Stimulated activated CD4-positive, alpha-beta T cell treated with anti-CD3 and anti-CD28 coated beads, Interleukin-1b, Interleukin-23, amount 100 ng/mL, for 1 hour (primary cell): ENCODE measurements at places on chromosomes 4 and X.

- no peak for DNase-seq
Observed at GRCh38 chr4:72886602-72887001, 182.9 kb downstream of the COX18 start.

GRCh38 chrX:120504569-120504968, 35.5 kb upstream of the LAMP2 start:
- DNase-seq: no peak

DNA sequence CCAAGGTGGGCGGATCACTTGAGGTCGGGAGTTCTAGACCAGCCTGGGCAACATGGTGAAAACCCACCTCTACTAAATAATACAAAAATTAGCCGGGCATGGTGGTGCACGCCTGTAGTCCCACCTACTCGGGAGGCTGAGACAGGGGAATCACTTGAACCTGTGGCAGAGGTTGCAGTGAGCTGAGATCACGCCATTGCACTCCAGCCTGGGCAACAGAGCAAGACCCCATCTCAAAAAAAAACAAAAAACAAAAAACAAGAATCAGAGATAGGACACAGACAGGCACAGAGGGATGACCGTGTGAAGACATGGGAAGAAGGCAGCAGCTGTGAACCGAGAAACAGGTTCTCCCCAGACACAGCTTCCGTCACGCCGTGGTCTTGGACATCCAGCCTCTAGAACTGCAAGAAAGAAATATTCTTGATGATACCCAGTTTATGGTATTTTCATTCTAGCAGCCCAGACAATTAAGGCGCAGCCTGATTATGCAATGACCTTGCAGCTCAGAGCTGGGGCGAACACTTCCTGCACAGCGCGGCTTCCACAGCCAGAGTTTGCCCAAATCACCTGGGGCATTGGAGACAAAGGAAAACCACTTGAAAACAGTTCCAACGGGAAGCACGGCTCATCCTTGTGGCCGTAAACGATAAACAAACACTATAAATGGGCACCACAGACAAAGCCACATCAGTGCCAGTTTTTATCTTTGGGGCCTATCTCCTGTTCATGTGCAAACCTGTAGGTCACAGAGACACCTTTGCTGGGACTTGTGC, 4.2 kb upstream of the ARSD start:
- no peak for DNase-seq

GRCh38 chr4:161655148-161655547, 508.7 kb downstream of the FSTL5 start:
- DNase-seq: no peak

- DNase-seq: no peak
Observed at GRCh38 chr4:132770776-132771175, 378.3 kb upstream of the PCDH10 start.

DNA sequence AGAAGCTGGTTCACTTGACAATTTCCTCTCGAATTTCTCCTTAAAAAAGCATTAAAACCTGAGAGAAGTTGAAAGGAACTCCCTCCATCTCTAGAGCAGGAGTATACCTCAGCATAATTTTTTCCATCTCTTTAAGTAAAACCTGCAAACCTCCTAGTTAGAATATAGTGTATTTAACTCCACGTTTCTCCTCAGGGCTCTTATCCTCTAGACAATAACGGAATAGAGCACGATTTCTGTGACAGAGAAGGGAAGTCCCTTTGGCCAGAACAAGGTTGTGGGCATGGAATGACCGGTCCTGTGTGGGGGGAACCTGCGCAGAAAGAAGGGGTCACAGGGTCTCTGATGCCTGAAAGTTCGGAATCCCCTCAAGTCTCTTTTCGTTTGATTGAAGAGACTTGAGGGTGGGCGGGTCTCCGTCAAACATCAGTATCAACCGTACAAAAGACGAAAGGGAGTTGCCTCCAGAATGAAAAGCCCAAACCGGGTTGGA, 697 bp downstream of the ZNF280C start:
- DNase-seq: no peak

GRCh38 chr4:119897260-119897659, 169.4 kb downstream of the MAD2L1 start:
- no peak for DNase-seq

GRCh38 chr4:109511414-109511813, 48.6 kb upstream of the MCUB start:
- DNase-seq: no peak

GRCh38 chr4:40737879-40738278, 11.9 kb upstream of the NSUN7 start:
- DNase-seq: no peak

GRCh38 chr4:26206999-26207398, 113.8 kb upstream of the RBPJ start:
- DNase-seq: no peak

GRCh38 chr4:186604124-186604807, 48.9 kb upstream of the MTNR1A start:
- DNase-seq: no peak

- no peak for DNase-seq
Observed at GRCh38 chr4:37715889-37716402, 29.8 kb upstream of the RELL1 start.

GRCh38 chr4:3471886-3472285, 8.8 kb downstream of the DOK7 start:
- no peak for DNase-seq

GRCh38 chrX:3415011-3415410, 68.6 kb upstream of the MXRA5 start:
- no peak for DNase-seq

DNA sequence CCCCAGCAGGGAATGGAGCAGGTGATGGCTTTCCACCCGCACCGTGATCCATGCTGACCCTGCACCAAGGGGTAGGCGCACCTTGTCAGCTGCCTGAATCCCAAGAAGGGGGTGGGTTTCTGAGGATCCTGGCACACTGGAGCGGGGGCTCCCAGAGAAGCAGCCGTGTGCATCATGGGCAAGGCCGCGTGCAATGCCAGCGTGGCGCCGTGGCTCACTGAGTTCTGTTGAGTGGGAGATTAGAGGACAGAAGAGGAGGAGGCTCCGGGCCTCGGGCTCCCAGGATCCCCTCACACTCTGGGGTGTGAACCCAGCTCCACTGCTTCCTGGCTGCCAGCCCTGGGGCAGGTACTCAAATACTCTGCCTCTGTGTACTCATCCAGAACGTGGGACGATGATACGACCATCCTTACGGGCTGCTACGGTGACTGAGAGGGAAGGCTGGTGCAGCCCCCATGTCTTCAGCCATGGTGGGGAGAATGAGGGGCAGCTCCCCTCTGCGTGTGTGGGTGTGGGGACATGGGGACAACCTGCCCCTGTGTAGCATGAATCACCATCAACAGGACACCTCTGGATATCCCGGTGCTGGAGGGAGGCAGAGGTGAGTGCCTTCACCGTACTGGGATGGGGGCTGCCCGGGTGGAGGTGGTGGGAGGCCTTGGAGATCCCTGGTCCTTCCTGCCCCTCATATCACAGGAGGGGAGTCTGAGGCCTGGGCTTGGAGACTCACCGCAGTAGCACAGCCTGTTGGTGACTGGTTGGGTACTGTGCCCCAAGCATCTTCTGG, 52.6 kb downstream of the CPZ start:
- DNase-seq: no peak

GRCh38 chr4:75011131-75011795, 78.3 kb downstream of the PARM1 start:
- no peak for DNase-seq

- no peak for DNase-seq
Observed at GRCh38 chr4:146381263-146381872, 140.4 kb downstream of the SLC10A7 start.

GRCh38 chr4:73704314-73705055, 35.9 kb upstream of the CXCL8 start:
- DNase-seq: no peak

- DNase-seq: no peak
Observed at GRCh38 chr4:162015090-162015489, 148.7 kb downstream of the FSTL5 start.

GRCh38 chr4:57116245-57116644, 6.1 kb upstream of the IGFBP7 start:
- DNase-seq: no peak

DNA sequence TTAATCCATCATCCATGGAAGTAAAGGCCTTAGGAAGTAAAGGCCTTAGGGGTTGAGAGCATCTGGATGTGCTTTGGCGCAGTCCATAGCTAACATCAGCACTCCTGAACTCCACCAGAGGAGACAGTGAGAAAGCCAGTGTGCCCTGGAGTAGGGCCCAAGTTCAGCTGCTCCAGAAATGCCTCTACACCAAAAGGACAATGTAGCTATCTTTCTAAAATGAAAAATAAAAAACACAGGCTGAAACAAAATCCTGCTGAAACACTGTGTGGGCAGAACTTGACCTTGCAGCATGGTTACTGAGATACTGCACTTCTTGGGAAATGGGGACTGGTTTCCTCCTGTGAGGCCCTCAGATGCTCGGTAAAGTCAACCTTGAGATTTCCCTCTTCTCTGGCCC, 29.3 kb downstream of the SH3RF1 start:
- DNase-seq: no peak

- no peak for DNase-seq
Observed at GRCh38 chr4:101306764-101307615, 40.3 kb downstream of the PPP3CA start.

- no peak for DNase-seq
Observed at GRCh38 chr4:94525993-94526728, 74.4 kb downstream of the PDLIM5 start.

- DNase-seq: no peak
Observed at GRCh38 chrX:40290517-40290916, 192.8 kb upstream of the BCOR start.

DNA sequence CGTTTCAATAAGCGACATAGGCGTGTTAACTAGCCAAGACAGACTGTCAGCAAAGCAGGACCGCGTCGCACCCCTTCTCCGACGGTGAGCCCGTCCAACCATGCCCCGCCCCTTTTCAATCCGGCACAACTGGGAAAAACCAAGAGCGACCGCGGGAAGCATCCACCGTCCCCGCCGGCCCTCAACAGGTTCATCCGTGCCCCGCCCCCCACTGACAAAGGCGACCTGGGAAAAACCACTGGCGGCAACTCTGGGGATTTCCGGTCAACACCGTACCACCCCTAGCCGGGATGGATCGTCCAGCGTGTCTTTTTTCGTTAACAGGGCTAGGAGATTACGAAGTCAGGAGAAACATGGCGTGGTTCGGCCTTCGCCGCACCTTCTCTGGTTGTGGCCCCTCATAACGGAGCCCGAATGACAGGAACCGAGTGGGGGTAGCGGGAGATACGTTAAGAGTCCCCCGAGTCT, 377 bp downstream of the TIMM17B start:
- no peak for DNase-seq

GRCh38 chr4:184795214-184795844, 30.4 kb downstream of the ACSL1 start:
- DNase-seq: no peak

GRCh38 chrX:15855568-15856221, 1.1 kb upstream of the AP1S2 start:
- no peak for DNase-seq

DNA sequence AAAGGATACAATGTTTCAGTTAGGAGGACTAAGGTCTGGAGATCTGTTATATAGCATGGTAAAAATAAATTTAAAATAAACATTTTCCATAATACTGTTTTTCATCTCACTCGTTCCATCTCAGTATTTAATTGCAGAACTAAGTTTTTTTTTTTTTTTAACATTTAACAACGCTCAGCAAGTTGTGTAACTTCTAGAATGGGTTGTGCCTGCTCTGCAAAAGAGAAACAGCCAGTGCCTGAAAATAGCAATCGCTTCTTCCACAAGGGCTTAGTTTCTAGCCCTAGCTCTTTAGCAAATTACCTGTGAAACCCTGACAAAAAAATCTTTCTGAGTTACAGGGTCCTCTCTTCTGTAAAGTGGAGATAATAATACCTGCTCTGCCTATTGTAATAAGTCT, 41.9 kb downstream of the CNGA1 start:
- DNase-seq: no peak

DNA sequence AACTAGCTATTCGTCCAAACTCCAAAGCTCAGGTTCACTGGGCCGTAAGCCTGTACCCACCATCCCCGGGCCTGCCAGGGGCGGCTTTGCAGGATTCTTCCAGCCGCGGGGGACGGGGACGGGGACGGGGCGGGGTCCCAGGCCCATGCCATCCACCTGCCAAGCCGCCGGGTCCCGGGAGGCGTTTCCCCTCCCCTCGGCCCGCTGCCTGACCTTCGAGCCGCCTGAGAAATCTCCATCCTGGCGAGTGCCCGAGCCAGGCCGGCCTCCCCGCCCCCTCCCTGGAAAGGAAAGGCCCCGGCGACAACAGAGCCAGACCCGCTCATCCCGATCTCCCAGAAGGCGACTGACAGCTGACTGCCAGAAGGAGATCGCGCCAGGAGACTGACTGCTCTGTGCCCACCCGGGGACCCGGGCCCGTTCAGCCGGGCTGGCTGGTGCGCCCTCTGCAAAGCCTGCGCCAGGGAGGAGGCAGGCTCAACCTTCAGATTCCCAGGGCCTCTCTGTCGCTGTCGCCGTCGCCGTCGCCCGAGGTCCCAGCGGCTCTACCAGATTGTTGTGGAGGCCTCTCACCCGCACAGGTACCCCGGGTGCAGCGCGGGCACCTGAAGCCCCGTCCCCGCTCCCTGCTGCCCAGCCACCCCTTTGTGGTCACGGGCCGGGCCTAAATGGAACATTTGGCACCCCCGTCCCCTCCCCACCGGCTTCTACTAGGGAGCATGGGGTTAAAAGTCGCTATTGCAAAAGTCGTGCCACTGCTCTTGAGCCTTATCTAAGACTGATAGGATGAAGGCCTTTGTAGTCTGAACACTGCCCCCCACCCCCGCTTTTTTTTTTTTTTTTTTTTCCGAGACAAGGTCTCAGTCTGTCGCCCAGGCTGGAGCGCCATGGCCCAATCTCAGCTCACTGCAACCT, at the start of gene RGN:
TSS of gene RGN (plus strand) at position 315 of the 915 bp plus-strand sequence. CDS start 2,702 bp downstream, outside the sequence.
- DNase-seq: no peak

GRCh38 chr4:1205586-1206298, 33.4 kb upstream of the SPON2 start:
- no peak for DNase-seq

- DNase-seq: no peak
Observed at GRCh38 chr4:80076681-80077080, 3.7 kb upstream of the ANTXR2 start.

GRCh38 chr4:33184657-33185290, 2464.6 kb downstream of the PCDH7 start:
- DNase-seq: no peak

- DNase-seq: no peak
Observed at GRCh38 chr4:181465826-181466225, 777.4 kb upstream of the TENM3 start.

GRCh38 chr4:24471486-24472160, 112.7 kb downstream of the DHX15 start:
- no peak for DNase-seq

- no peak for DNase-seq
Observed at GRCh38 chrX:9342561-9343051, 122.3 kb upstream of the TBL1X start.

GRCh38 chr4:169557061-169557636, 55.2 kb downstream of the NEK1 start:
- no peak for DNase-seq

GRCh38 chrX:15349046-15349445, 13.7 kb upstream of the PIGA start:
- no peak for DNase-seq
